Keratinocyte (primary cell): ENCODE measurements at places on chromosomes 5 and 9. TPM values are rescaled to one million over a fixed set of nuclear protein-coding genes. Genes with fewer than 3 reads are reported as not detected.

DNA sequence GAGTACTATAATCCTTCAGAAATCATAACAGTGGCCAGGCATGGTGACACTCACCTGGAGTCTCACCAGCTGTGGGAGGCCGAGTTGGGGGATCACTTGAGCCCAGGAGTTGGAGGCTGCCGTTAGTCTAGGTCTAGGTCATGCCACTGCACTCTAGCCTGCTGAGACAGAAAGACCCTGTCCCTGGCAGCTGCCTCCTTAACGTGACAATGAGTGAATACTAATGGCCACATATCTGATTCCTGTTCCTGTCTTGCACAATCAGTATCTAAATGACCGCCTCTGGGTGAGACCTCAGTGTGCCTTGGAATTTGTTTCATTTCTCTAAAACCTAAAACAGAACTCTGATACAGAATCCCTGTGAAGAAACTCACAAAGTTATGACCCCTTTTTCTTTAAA lies 131.0 kb upstream of the DAB2 start:
- no peak overlapping the region for H3K27ac ChIP-seq
- no peaks in the 10 kb centered on the region for H3K36me3 ChIP-seq
- no peaks in the 10 kb centered on the region for H3K4me1 ChIP-seq
- no peak for DNase-seq
- no peaks in the 10 kb centered on the region for H3K27me3 ChIP-seq

Gene RNF208
- polyA plus RNA-seq, result 0.15 to 0.19 TPM in 2 of 3 replicates, not detected in the other

Gene NMUR2
- polyA plus RNA-seq, result 0.05 TPM in 1 of 3 replicates, not detected in the others

Gene CNTNAP3
- polyA plus RNA-seq, result 3.5 to 9.3 TPM (median 6.7 TPM) in 3 replicates
